ENCODE measurements at places on chromosomes 1 and 21.

DNA sequence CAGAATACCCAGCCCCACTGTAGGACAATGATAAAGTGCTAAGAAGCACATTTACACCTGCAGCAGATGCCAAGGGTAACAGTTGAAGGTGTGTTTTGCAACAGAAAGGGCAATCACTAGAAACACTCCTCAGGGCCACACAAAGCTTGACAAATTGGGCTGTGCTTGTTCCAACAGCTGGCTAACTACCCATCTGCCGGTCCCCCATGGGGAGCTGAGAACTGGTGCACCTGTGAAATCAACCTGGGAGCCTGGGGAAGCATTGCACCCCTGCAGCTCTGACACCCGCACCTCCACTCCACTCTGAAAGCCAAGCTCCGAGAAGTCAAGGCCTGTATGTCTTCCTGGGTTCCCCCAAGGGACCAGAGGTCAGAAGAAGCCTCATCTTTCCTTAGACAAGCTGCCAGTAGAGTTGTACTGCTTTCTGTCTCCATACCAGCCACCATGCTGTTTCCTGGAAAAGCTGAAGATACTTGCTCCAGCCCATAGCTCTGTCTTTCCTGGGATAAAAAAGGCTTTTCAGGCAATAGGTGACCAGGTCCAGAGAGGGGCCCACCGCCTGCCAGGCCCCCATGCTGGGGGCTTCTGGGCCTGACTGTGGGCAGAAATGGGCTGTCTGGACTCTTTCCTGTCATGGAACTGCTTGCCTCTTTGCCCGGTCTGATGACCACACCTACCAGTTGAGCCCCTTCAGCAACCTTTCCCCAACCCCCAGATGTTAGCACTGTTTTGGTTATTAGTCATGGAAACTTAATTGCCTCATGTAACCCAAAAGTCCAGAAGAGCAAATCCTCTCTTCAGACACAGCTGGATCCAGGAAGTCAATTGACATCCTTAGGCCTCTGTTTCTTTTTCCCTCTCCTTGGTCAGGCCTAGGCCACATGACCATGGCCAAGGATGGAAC, 93.6 kb downstream of the KIF14 start:
- no peak for DNase-seq

DNA sequence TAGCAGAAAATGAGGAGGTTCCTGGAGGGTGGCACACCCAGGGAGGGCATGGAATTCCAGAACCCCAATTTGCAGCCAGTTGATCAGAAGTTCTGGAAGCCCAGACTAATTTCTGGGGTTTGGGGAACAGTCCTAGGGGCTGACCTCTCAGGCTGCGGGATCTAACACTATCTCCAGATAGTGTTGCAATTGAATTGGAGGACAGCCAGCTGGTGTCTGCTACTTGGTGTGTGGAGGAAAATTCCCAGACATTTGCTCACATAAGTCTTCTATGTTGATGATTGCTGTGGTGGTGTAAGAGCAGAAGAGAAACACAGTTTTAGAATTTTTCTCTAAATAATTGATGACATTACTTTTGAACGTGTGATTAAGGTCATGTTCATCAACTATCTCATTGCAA, 154.3 kb upstream of the RNPC3 start:
- no peak for DNase-seq

DNA sequence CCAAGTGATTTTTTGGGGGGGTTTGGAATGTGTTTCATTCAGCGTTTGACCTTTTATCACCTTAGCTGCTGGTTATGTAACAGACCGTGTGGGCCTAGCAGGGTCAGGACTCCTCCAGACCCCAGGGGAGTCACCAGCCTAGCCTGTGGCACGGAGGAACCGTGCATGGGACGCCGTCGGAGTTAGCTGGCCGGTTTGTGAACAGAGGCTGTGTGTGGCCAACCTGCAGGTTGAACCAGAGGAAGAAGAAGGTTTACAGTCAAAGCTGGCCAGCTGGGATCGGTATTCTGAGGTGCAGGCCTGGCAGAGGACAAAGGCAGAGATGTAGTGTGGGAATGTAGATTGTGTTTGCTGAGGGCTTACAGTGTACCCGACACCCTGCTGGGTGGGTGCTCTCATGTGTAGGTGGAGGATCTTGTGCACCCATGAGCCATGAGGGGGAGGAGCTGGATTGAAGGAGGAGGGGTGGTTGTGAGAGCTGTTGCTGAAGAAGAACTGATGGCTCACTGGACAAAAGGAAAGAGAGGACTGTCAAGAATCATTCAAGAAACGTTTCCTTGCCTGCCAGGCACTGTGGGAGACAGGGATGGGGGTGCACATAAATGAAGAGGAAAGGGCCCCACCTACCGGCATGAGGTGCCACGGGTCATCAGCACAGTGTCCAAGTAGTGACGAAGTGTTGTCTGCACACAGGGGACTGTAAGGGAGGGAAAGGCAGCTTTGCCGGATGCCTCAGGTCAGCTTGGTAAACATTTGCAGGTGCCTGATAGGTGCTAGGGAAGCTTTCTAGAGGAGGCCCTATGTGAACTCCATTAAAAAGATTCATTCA, 40.0 kb upstream of the PWP2 start:
- DNase-seq: no peak

- DNase-seq: no peak
Observed at GRCh38 chr1:229006121-229006870, 264.6 kb upstream of the RAB4A start.

Measured in AG09309 (cell line).